ENCODE measurements at places on chromosomes 16 and 17.

DNA sequence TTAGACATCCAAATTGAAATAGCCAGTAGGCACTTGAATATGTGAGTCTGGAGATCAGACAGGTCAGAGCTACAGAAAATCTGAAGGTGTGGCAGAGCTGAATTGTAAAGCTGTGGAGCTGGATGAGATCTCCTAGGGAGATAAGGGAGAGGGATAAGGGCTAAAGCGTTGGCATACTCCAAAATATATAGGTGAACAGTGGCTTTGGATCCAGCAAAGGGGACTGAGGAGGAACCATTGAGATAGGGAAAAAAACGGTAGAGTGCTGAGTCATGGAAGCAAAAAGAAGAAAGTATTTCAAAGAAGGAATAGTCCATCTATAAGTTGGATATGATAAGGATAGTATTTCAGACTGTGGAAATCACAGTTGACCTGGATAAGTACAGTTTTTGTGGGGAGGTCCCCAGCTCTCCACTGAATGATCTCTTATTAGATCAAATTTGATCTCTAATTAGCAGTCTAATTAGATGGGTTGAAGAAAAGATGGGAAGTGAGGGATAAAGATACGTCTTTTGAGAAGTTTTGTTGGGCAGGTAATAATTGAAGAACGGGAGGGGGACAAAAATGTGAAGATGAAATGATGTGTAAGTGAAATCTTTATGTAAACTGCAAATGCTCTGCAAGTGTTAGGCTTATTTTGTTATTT is 587 bp upstream of the DBF4B start:
- no peak for DNase-seq

DNA sequence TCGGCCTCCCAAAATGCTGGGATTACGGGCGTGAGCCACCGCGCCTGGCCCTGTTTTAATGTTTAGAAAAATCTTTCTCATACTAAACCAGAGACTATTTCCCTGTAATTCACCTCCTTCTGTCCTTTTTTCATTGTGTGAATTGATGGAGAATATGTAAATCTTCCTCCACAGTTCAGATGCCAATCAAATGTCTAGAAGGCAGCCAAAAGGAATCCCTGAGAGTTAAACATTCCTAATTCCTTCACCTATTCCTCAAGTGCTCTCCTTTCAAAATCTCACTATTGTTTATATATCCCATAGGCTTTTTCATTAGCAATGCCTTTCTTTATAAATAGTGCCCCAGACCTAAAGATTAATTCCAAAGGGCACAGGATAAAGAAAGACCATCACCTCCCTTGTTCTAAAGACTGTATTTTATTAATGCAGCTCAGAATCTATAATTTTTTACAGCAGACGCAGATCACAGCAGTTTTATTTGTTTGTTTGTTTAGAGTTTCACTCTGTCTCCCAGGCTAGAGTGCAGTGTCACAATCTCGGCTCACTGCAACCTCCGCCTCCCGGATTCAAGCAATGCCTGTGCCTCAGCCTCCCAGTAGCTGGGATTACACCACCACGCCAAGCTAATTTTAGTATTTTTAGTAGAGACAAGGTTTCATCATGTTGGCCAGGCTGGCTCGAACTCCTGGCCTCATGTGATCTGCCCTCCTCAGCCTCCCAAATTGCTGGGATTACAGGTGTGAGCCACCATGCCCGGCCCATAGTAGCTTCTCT is 30.5 kb downstream of the COPZ2 start:
- no peak for DNase-seq

GRCh38 chr17:78648293-78648692 is 71.1 kb upstream of the DNAH17 start:
- no peak for DNase-seq

DNA sequence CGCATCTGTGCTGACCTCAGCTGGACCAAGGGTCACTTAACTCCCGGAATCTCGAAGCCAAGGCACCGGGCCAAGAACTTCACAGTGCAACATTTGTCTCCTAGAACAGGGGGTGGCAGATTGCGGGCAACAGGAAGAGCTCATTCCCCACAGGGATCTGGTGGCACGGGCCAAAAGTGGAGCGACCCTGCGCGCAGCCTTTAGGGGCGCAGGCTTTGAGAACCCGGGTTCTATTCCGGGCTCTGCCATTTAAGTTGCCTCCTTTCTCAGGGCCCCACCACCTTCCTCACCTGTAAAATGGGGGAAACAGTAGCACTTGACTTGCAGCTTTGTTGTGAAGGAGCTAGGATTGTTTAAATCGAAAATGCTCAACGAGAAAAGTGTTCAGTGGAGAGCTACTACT is 651 bp downstream of the SHMT1 start:
- DNase-seq: no peak

DNA sequence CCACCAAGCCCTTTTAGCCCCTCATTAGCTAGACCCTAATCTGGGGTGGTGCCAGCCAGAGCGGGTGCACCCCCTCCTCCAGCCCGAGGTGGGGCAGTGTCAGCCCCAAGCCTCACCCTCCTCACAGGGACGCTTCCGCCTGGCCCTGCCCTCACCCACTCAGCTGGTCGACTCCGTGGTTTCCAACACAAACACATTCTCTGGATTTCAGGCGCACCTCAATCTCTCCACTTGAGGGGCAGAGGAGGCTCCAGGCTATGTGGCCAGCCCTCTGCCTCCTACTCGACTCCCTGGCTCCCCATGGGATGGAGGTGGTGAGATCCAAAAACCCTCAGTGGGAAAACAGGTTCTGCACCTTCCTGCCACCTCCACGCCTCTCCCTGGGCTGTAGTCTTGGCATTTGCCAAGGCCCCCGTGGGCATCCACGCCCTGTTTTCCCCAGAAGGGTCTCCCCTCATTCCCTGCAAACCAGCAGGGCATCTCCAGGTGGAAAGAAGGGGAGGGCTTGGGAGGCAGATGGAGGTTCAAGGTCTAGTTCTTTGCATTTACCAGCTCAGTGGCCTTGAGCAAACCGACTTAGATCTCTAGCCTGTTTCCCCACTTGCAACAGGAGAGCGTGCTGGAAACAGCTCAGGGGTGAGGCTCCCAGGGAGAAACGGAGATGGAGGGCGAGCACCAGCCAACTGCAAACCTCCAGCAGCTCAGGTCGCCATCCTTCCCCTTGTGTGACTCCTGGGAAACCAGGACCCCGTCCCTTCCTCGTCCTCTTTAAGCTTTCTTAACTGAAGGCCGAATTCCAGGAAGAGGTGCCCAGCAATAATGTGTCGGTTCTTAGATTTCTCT is 1.7 kb downstream of the EMP2 start:
- DNase-seq: no peak

Measured in activated naive CD4-positive, alpha-beta T cell treated with anti-CD3 and anti-CD28 coated beads, Interleukin-2, amount 50 U/mL, for 72 hours (primary cell).